ENCODE measurements at places on chromosomes 12 and 14. TPM values are rescaled to one million over a fixed set of nuclear protein-coding genes. Genes with fewer than 3 reads are reported as not detected.

GRCh38 chr12:53795927-53796326, 44.1 kb upstream of the CISTR start:
- H3K27ac ChIP-seq, result no peak overlapping the region
- no peak overlapping the region for H3K4me3 ChIP-seq
- H3K27me3 ChIP-seq, result no peaks in the 10 kb centered on the region
- H3K36me3 ChIP-seq, result no peaks in the 10 kb centered on the region

KLRB1 gene
- not detected for total RNA-seq

PROX2 gene
- total RNA-seq, result not detected

DNA sequence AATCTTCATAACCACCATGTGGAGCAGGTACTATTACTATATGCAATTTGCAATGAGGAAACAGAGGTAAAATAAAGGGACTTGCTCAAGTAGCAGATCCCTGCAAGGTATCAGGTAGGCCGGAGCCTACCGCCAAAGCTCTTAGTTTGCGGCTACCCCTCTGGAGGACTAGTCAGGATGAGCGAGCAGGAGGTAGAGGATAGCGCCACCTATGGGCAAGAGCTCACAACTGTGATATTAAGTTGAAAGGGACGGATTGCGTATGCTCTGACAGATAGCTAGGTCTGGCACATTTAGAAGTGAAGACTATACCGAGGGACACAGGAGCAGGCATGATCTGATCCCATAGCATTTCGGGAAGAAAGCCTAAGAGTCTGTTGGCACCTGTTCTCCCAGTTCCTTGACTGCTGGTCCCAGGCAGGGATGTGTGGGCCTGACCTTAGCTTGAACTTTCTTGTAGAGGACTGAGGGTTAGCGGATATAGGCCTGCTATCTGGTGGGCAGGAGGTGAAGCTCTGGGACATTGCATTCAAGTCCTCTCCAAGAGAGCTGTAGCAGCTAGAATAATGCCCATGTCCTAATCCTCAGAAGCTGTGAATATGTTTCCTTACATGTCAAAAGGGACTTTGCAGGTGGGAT, 48.0 kb downstream of the SLC17A8 start:
- no peak overlapping the region for H3K4me3 ChIP-seq
- H3K27me3 ChIP-seq, result no peaks in the 10 kb centered on the region
- H3K36me3 ChIP-seq, result no peaks in the 10 kb centered on the region
- no peaks in the 10 kb centered on the region for H3K4me1 ChIP-seq
- DNase-seq, result no peak

SLC6A15 gene
- not detected for total RNA-seq

DNA sequence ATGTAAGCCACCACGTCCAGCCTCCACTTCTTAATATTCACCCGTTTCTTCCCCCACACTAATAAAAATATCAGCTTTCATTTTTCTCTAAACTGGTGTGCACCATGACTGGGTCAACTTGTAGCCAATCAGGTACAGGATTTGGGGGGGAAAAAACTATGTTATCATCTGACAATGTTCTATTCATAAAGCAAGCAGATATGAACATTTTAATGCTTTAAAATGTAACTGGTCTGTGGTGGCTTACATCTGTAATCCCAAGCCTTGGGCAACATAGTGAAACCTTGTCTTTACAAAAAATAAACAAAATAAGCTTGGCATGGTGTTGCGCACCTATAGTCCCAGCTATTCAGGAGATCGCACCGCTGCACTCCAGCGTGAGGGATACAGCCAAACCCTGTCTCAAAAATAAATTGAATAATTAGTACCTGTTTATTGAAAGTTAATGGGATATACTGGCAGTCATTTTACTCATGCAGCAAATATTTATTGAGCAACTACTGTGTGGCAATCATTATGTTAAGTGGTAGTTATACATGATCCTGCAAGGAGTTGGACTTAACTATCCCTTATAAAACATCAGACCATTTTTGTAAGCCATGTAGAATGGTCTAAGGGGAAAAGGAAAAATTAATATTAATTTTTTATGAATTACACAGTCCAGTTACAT, 15.3 kb upstream of the ITPR2 start:
- no peaks in the 10 kb centered on the region for H3K4me1 ChIP-seq
- DNase-seq, result no peak
- no peak overlapping the region for H3K4me3 ChIP-seq
- no peak overlapping the region for H3K27ac ChIP-seq
- H3K27me3 ChIP-seq, result no peaks in the 10 kb centered on the region
